GM04504 (cell line): ENCODE measurements at places on chromosomes 1 and 21.

DNA sequence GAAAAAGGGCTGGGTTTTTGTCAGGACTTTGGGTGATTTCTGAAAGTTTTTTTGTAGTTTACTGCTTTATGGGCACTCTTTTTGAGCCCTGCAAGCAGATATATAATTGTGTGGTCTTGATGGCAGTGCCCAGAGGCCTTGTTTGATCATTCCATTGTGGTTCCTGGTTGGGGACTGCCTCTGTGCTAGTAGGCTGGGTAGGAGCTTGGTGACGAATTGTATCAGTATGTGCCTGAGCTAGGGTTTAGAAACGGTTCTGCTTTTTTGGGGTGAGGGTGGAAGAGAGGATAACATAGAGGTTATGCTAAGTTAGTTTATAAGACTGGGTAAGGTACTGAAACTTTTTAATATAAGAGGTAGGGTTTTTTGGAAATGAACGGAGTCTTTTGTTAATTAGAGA, 139.7 kb upstream of the ETV3 start:
- no peak for DNase-seq

- DNase-seq, result no peak
Observed at GRCh38 chr1:6269720-6270400, 9.0 kb upstream of the GPR153 start.

GRCh38 chr1:11566042-11566850, 87.3 kb downstream of the DISP3 start:
- DNase-seq, result no peak

DNA sequence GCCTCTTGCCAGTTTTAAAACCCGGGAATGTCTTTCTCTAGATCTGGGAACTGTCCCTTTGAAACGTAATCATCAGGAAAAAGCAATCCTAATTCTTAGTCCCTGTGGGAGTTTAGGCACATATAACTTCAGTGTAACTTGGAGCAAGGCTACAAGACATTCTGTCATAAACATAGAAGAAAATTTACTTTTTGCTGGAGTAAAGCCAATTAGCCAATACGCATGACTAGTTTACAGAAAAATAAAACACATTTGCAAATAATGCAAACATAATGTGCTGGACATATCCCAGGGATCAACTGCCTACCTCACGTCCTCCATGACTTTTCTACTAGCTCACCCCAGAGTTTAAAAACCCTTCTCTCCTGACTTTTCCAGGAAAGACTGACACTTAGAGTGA, 970.6 kb downstream of the MRPL39 start:
- no peak for DNase-seq

- no peak for DNase-seq
Observed at GRCh38 chr1:171280599-171280998, 32.3 kb downstream of the FMO1 start.

DNA sequence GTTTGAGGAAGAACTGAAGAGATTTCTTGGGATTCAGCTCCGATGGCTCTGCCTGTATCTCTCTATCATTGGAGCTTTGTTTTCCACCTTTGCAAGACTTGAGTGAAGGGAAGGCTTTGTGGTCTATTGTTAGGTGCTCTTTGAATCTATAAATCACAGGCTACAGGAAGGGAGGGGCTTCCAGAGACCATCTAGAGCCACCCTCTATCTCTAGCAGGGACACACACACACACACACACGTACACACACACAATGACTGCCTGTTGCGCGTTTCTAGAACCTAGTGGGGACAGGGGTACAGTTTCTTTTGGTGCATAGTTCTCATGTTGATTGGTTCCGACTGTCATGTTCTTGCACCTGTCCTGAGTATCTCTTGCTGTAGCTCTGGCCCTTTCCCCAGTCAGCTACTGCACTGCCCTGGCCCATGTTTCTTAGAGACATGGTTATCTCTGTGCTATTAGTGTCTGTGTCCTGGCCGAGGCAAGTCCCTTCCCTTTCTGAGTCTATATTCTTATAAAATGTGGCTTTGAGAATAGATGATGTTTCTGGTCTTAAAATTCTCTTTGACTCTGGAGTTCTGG, 60.7 kb downstream of the MAN1C1 start:
- DNase-seq, result no peak
